GM10248 (cell line): ENCODE measurements at places on chromosomes 12 and 14.

GRCh38 chr12:57736741-57737466 lies 1.6 kb downstream of the AGAP2 start:
- DNase-seq = no peak

- no peak for DNase-seq
Measured at GRCh38 chr14:95741038-95741490, 27.1 kb upstream of the TCL1A start.

DNA sequence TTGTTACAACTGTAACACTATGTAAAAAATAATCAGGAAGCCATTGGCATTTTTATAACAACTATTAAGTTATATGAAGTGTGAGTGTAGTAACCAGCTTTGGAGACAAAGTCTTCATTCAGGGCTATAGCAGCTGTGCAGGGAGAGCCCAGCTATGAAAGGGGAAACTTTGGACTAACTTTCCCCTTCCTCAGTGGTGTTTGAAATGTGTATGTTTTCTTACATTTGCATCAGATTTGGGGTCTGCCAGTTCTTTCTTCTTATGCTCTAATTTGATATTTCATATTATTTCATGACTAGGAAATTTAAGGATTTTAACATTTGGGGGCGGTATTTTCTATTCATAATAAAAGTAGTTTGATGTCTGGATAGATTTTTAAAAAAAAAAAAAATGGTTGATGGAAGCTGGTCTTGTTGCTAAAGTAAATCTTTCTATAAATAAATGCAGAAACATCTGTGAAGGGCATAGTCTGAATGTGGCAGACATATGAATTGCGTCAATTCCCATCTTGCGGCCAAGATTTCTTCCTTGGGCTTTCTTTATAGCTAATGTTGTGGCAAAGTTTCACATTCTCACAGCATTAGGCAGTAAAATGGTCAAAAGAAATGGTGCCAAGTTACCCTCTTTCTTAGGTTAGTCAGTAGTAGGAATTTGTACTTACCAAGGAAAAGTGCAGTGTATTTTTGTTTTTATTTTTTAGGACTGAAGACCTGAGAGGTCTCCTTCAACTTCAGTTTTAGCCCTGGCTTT lies 35.6 kb downstream of the RASSF8 start:
- DNase-seq = no peak

DNA sequence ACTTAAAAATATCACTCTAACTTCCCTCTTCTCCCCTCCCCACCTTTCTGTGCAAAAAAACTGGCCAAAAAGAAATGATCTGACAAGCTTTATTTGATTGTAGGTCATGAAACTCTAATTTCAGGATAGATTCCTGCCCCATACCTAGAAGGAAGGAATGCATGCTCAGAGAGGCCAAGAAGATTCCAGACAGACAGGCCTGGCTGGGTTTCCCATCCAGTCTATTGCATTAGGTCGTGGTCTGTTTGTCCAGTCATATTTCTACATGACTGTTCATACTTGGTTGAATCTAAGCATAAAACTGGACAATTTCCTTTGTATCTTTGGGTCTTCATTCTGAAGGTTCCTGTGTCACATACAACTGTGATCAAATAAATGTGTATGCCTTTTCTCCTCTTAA lies 20.0 kb upstream of the SLC15A5 start:
- DNase-seq = no peak

GRCh38 chr14:40229676-40230075 lies 797.4 kb upstream of the FBXO33 start:
- no peak for DNase-seq

- DNase-seq = no peak
Measured at GRCh38 chr12:109943811-109944210, 43.7 kb downstream of the TCHP start.

DNA sequence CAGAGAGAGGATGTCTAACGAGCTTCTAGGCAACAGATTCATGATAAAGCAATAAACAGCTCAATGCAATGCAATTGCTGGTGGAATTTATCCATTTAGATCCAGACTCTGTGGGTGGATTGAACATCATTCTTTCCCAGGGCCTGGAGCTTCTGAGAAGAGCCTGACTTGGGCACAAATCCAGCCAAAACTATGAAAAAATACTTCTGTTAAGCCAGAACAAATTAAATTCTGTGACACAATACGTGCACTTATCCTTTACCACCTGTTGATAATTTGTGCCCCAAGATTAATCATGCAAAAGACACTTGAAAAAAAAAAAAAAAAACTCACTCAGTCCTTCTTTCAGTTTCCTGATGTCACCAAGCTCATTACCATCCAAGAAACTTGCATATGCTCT lies 446.0 kb upstream of the DCN start:
- DNase-seq = no peak

DNA sequence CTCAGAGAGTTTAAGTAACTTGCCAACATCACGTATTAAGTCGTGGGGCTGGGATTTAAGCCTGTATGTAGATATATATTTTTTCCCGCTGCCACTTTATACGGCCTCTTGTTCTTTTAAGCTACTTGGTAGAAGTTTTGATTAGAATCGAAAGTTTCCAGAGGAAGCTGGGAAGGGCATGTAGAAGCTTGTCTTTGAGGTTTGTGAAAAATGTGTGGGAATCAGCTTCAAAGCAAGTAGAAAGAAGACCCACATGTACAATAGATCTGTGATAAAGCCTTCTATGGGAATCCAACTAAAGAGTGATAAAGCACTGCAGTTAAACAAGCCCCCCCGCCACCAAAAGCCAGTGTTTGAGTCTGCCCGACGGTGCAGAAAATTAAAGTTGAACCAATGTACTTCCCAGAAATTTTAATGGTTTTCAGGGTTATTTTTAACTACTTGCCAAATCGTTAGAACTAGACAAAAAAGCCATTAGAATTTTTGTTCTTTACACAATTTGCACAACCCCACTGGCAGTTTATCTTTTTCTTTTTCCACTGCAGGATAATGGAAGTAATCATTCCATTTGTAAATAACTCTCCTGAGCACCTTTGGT lies 25.5 kb downstream of the SERPINA11 start:
- no peak for DNase-seq

DNA sequence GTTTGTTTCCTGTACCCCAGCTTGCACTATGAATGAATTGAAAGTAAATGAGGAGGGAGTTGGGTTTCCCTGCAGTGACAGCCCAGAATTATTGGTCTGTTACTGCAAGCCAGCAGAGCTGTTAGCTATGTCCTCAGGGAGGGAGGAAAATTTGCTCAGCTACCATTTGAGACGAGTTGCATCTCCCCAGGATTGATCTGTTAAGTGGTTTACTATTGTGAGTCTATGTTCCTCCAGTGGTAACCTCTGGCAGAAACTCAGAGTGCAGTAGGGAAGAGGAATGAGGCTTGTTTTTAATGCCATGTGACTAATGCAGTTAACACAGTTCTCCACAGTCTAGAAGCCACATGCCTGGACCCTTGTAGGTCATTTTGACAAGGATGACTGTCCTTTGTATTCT lies 173.9 kb downstream of the SLC15A4 start:
- no peak for DNase-seq

DNA sequence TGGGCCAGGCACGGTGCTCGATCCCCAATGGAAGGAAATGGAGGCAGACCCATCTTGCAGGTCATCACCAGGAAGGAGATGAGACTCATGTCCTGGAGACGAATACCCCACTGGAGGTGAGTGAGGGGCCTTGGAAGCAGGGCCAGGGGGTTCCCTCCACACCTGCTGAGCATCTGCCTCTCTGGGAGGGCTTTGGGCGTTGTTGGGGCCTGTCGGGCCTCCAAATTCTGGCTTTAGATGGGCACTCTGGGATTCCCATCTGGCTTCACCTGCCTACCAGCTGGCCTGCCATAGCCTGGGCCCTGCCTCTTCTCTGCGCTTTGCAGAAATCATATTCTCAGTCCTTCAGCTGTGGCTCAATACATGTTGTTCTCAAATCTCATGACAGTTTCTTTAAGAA lies 13.9 kb downstream of the RTL1 start:
- DNase-seq = no peak

DNA sequence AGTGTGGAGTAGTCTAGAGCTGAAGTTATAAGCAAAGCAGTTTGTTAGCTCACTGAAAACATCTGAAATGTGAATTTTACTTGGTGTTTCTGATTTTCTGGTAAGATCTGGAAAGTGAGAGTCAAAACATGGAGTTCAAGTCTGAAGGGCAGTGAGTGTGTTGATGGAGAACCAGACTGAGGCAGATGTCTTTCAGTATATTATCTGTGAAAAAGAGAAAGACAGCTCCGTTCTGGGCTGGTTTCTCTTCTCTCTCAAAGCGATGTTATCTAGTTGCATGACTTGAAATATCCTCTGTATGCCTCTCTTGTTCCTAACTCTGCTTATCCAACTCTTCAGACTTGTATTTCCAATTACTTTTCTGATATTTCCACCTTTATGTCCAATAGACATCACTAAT lies 381.9 kb upstream of the RGS6 start:
- DNase-seq = peak; percentile 32

DNA sequence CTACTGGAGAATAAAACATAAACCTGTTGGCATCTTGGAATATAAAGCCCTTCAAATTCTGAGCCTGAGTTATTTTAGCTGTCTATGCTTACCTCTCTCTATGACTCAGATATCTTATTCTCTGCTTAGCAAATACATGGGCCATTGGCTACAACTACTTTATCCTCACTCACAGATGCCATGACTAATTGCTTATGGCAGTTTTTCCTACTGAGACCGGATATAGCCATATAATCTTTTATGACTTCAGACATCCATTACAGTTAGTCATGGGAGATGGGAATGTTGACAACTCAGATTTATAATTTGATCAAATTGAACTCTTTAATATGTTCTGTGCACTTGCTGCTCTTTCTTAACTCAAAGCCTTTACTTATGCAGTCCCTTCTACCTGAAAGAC lies 502.4 kb upstream of the ATP2B1 start:
- DNase-seq = no peak

GRCh38 chr14:102085948-102086708 lies 716 bp downstream of the HSP90AA1 start:
- peak; percentile 67 for DNase-seq

GRCh38 chr12:62522984-62523383 lies 56.4 kb downstream of the MON2 start:
- peak; percentile 15 for DNase-seq

DNA sequence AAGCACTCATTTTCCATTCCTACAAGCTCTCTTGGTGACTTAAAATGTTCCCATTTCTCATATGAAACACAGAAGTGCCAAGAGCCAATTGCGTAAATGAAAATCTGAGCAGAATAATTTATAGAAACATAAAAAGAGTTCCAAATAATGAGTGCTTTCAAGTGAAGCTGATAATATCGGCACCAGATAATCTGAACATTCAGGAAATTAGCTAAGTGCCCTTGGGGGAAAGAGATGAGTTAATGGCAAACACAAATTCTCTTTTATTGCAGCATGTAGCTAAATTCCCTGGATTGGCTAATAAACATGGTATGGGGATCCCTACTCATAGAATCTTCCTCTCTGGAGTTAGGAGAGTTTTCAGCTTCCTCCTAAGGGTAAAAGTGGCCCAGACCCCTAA lies 46.7 kb downstream of the DAD1 start:
- DNase-seq = no peak

DNA sequence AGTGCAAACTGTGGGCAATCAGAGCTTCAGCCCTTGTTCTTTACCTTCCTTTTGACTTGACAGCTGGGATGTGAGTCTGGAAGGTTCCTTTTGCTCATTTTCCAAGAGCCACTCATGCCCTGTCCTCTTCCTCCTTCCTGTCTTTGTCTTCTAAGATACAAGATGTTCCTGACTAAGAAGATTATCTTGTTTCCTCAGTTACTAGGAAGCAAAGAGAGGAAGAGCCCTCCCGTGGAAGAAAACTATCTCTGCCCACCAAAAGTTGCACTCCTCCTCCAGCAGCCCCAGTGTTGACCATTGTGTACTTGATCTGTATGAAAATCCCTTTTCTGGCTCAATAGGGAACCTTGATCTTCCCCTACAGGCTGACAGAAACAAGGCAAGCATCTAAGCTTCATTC lies 138.0 kb downstream of the C12orf75 start:
- no peak for DNase-seq

DNA sequence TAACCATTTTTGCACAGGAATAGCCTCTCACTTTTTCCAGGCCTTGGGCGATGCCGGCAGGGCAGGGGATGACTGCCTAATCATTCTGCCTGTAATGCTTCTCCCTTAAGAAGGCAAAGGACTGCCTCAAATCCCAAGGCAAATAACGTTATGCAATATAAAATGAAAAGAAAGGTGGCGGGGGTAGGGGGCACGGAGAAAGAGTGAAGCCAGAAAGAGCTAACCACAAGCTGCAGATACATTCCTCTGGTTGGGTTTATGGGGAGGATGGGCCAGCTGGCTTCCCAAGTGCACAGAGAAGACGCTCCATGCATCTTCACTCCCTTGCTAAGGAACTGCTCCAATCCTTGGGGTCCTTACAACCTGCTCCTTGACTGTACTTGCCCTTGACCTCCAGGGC lies 229.5 kb downstream of the FOXN3 start:
- DNase-seq = no peak

GRCh38 chr12:27751386-27752047 lies 28.5 kb upstream of the KLHL42 start:
- no peak for DNase-seq

DNA sequence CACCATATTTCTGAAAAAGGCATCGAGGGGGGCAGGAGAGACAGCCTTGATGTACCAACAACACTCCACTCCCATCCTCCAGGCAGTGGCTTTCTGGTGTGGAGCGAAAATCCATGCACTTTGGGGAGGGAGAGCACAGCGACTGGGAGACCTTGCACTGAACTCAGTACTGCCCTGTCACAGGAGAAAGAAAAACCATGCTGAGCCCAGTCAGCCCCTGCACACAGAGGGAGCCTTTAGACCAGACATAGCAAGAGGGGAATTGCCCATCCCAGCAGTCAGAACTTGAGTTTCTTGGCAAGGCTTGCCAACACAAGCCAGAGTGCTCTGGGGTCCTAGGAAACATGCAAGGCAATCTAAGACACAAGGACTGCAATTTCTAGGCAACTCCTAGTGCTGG lies 24.8 kb upstream of the SLC6A15 start:
- no peak for DNase-seq

DNA sequence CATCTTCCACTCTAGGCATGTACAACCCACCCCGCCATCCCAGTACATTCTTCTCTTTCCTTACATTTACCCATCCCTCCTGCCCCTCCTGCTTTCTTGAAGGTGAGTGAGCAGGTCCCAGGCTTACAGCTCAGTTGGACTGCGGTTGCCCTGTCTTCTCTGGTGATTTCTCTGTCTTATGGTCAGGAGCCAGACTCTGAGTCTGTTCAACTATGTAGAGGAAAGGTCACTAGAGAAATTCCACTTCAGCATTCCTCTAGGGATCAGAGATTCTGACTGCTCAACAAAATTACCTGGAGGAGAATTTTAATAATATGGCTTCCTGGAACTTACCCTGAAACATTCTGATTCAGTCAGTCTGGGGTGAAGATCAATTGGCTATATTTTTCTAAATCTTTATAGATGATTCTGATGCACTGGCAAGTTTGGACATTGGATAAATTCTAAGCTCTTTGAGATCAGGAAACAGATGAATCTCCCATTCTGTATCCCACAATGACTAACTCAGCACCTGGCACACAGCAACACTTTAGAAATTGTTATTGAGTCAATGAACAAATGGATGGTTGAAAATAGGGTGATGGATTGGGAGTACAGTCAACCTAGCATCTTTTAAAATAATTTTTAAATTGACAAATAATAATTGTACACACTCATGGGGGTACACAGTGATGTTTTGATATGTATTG lies 128.6 kb upstream of the HIF1A start:
- DNase-seq = no peak

GRCh38 chr14:99986396-99986795 lies 78.8 kb upstream of the EVL start:
- no peak for DNase-seq

GRCh38 chr12:132545955-132546354 lies 56.0 kb downstream of the FBRSL1 start:
- DNase-seq = no peak

- DNase-seq = no peak
Measured at GRCh38 chr12:713281-713875, 39.0 kb upstream of the WNK1 start.

- no peak for DNase-seq
Measured at GRCh38 chr14:100539003-100539660, 48.1 kb downstream of the BEGAIN start.
